ENCODE measurements at places on chromosomes 5 and 9.
A peak's percentile ranks its signal among the peaks of the same experiment; 100 is the strongest.

DNA sequence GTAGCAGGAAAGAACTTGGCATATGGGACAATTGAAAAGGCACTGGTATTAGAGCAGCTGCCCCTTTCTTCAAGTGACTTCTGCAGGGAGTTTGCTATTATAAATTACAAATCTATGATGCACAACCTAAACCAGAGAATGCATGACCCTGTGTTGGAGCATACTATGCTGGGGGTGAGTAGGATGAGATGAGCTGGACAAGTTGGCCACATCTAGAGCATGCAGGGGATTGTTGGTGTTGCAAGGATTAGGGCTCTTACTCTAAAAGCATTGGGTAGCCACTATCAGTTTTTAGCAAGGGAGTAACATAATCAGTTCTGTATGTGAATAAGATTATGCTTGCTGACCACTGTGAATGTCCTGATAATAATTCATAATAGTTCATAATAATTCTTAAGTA, 186.7 kb downstream of the KIAA0825 start:
- DNase-seq: no peak

- no peak for DNase-seq
Measured at GRCh38 chr9:12922224-12922866, 147.5 kb downstream of the LURAP1L start.

DNA sequence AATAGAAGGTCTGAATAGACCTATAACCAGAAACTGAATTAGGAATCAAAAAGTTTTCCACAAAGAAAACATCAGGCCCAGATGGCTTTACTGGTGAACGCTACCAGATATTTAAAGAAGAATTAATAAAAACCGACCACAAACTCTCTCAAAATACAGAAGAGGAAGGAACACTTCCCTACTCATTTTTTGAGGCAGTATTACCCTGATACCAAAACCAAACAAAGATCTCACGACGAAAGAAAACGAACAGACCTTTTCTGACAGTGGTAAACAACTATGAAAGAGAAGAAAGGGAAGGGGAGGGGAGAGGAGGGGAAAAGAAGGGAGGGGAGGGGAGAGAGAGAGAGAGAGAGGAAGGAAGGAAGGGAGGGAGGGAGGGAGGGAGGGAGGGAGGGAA, 13.5 kb downstream of the B4GALT1 start:
- DNase-seq: peak; percentile 70

GRCh38 chr9:97660340-97660739, 26.7 kb downstream of the NCBP1 start:
- peak; percentile 23 for DNase-seq

- DNase-seq: no peak
Measured at GRCh38 chr5:82942083-82942881, 134.9 kb downstream of the TMEM167A start.

- DNase-seq: peak; percentile 57
Measured at GRCh38 chr9:83583151-83584014, 39.6 kb upstream of the IDNK start.

GRCh38 chr9:69120380-69121154, 53.5 kb upstream of the TJP2 start:
- no peak for DNase-seq

- DNase-seq: no peak
Measured at GRCh38 chr9:119272500-119273211, 96.6 kb downstream of the BRINP1 start.

GRCh38 chr9:18502546-18502945, 28.6 kb downstream of the ADAMTSL1 start:
- no peak for DNase-seq

DNA sequence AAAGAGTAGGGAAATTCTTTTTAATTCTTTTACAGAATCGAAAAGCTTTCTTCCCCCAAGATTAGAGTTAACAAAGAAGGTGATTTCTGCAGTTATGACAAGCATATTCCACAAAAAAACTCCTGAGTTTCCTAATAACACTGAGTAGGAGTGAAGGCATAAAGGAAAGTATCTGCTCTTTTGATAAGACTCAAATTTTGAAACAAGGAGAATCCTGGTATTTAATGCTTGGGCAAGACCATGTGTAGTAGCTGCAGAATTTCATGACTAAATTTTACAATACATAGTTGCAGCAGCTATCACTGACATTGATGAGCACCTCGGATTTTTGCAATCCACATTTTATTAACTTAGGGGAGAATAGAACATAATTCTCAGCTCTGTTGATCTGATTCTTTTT, 92.6 kb downstream of the MARCHF3 start:
- no peak for DNase-seq

DNA sequence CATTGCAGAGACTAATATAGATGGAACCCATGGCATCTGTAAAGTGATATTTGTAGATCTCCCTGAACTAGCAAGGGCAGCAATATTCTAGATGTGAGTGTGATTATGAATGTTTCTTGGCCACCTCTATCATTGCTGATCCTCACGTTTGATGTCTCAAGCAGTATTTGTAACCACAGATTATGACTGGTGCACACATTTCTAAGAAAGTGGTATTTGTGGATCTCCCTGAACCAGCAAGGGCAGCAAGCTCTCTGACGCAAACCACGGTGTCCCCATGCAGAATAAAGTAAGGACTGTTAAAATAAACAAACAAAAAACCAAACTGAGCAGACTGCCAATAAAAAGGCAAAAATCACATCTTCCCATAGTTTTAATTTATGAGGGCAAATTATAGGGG, 301.3 kb downstream of the CSNK1G3 start:
- DNase-seq: no peak

DNA sequence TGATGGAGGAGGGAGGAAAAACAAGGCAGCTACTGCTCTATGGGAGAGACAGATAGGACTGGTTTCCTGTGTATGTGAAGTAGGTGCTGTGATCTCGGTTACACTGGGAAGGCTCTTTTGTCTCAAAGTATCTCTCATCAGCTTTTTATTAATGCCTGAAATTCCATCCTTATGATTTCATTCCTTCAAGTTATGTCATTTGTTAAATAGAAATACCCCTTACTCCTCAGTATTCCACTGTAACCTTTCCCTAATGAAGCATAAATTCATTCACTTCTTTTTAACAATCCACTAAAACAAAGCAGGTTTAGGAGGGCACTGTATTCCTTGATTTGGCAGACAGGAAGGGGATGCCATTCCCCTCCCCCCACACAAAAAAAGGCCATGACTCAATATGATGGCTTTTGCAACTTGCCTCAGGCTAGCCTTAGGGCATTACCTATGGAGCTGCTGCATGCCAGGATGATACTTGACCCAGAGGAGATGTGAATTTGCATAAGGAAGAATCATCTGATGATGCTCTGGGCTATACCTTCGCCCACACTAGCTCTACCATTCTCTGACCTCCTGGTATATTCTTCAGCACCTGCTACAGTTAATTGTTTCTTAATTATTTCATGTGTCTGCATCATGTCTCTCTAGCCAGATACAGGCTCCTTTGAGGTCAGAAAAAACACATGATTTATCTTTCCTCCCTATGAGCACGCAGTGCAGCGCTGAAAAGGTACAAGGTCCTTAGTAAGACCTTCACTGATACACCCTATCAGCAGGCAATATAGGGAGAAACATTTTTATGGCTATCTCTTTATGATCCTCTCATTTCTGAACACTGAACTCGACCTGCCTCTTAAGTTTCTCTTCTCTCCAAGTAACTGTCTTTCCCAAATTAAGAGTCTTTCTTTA, 26.3 kb downstream of the NR3C1 start:
- DNase-seq: peak; percentile 22

GRCh38 chr9:112921549-112921948, 30.9 kb upstream of the SLC46A2 start:
- DNase-seq: peak; percentile 72

GRCh38 chr9:124187311-124187710, 70.4 kb upstream of the NEK6 start:
- no peak for DNase-seq

DNA sequence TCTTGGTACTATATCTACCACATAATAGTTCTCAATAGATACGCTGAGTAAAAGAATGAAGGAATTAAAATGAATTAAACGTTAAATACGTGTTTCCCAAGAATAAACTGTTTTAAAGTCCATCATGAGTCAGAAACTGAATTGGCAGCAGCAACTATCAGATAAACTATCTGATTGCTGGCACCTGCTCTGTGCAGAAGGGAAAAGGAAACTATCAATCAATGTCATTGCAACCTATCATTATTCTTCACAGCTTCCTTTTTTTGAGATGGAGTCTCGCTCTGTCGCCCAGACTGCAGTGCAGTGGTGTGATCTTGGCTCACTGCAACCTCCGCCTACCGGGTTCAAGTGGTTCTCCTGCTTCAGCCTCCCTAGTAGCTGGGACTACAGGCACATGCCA, 8.8 kb upstream of the WDR36 start:
- no peak for DNase-seq

- DNase-seq: no peak
Measured at GRCh38 chr5:66527478-66528035, 68.6 kb upstream of the MAST4 start.

DNA sequence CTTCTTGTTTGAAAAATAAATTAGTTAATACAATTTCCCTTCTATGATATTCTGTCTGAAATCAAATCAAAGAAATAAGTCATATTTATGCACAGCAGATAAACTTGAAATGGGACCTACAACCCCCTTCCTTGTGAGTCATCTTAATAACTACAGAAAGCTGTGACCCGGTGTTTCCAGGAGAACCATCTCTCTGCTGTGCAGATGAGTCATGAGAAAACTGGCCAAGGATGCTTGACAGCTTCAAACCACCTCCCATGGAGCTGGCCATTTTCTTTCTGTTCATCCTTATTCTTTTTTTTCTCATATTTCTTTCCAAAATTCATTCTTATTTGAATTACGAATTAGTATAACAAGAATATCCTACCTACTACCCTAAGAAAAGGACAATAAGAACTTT, 43.4 kb upstream of the NR4A3 start:
- peak; percentile 3 for DNase-seq

DNA sequence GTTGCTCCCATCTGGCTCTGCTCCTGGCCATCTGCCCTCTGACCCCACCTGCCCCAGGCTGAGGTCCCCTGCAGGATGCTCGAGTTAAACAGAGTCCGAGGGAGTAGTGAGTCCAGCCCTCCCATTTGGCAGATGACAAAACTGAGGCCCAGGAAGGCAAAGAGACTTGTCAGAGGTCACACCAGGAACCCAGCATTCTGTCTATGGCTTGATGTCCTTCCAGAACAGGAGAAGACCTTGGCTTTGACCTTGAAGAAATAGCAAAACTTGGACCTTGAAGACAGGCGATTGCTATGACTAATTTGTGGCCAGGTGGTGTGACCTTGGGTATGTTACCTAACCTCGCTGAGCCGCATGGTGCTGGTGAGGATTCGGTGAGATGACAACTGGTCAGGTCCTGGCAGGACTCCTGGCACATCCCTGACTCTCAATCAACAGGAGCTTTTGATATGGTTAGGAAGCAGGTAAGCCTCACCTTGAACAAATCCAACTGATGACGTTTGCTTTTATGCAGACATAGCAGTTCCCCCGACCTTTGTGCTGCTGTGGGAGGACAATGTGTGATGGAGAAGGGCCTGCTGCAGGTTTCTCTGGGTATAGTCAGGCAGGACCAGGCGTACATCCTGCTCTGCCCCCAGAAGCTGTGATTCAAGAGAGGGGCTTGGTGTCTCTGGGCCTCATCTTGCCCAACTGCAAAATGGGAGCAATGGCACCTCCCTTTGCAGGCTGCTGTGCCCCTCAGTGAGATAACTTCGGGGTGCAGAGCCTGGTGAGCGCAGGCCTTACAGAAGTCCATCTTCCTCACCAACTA, 198.7 kb downstream of the C9orf50 start:
- no peak for DNase-seq

- no peak for DNase-seq
Measured at GRCh38 chr5:61306531-61307131, 25.4 kb upstream of the ZSWIM6 start.

DNA sequence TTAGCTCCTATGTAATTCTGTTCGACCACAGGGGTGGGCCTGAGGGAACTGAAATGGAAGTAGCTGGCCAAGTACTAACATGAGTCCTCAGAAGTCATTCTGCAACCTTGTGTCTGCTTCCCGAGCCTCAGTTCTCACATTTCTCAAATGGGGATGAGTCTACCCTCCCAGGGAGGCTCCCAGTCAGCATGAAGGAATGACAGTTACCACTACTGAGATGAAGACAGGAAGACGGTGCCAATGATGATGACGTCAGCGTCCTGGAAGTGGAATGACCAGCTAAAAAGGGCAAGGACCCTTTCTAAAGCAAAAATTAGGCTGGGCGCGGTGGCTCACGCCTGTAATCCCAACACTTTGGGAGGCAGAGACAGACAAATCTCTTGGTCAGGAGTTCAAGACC, 6.8 kb downstream of the PIP5KL1 start:
- no peak for DNase-seq

GRCh38 chr9:104765138-104765537, 1.2 kb downstream of the NIPSNAP3B start:
- DNase-seq: no peak

- DNase-seq: no peak
Measured at GRCh38 chr9:83070261-83070660, 7.3 kb upstream of the RASEF start.

DNA sequence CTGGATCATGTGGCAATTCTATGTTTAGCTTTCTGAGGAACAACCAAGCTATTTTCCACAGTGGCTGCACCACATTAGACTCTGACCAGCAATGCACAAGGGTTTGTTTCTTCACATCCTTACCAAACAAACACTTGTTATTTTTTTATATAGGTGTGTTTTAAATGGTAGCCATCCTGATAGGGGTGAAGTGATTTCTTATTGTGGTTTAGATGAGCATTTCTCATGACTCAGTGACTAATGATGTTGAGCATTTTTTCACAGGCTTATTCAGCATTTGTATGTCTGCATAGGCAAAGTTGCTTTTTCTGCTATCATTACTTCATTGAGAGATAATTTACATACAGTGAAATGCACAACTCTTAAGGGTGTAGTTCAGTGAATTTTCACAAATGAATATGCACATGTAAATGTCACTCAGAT, 36.0 kb downstream of the ANKRD33B start:
- DNase-seq: no peak

DNA sequence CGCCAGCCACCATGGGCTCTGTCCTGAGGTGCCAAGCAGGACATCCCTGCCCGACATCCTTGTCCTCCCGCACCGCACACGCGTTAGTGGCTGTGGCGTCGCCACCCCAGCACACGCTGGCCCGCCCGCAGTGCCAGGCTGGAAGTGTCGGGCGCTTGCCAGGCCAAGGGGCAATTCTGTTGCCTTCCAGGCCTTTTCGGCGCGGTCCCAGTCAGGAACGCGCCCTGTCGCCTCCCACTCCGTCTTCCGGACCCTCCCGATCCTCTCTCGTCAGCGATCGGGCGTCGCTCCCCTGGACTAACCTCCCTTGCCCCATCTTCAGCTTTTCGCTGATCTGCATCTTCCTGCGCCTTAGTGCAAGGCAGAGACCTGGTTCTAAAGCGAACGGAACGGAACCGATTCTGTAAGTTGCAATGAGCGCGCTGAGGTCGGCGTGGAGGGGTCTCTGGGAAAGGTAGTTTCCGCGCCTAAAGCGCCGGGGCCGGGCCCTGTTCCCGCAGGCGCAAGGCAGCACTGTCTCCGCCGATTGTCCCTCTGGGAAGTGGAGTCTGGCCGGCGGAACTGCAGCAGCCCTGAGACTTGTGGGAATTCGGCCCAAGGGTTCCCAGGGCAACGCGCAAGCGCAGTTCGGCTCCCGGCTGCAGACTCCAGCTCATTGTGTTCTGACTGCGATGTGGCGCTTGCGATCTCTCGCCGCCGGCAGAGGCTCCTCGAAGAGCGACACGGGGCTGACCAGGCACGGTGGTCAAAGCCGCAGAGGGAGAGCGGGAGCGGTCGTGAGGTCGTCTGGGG, at the start of gene ZNF454:
TSS of gene ZNF454 (plus strand) at position 630 of the 792 bp plus-strand sequence. CDS start 1,594 bp downstream, outside the sequence.
- no peak for DNase-seq
